ENCODE measurements at places on chromosomes 11 and 22.

DNA sequence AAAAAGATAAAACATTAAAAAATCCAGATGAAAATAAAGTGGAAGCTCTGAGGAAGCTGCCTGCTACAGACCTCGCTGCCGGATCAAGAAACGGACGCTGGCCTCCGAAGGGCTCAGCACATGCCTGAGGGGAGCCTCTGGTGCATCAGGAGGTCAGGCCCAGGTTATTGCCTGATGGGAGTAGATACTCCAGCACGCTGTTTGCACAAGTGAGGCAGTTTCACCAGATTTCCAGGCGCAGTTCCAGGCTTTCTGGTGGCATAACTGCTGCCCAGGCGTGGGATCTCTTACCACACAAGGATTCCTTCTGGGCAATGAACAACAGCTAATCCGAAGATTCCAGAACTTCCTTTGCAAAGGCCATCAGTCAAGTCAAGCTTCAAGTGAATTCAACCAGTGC lies 154.2 kb downstream of the MPPED1 start:
- DNase-seq, result no peak

DNA sequence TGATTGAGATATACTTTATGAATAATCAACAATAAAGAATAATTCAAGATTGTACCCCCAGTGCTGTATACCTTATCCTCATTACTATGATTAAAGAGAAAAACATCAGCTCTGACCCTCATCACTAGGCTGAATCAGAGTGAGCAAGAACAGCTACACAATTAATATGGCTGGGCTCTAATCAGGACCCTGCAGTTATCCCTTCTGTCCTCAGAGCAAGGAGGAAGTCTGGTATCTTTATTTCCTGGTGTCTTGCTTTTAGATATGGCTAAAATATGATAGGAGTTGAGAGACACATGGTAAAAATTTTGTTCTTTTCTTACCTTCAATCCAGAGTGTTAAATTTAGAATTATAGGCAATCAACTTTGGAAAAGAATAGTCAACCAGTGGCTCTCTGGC lies 28.6 kb upstream of the GAB2 start:
- no peak for DNase-seq

GRCh38 chr11:78576549-78577097 lies 2.0 kb upstream of the NARS2 start:
- no peak for DNase-seq

GRCh38 chr11:56271092-56271491 lies 2.9 kb upstream of the OR5T1 start:
- no peak for DNase-seq

- DNase-seq, result peak; percentile 55
These were observed at the start of gene PLAAT4 for GRCh38 chr11:63536669-63537292. PLAAT4 (plus strand) TSS chr11:63536808; CDS start chr11:63536869, 61 bp downstream.
